ENCODE measurements at places on chromosomes 4 and X.
A peak's percentile ranks its signal among the peaks of the same experiment; 100 is the strongest.

DNA sequence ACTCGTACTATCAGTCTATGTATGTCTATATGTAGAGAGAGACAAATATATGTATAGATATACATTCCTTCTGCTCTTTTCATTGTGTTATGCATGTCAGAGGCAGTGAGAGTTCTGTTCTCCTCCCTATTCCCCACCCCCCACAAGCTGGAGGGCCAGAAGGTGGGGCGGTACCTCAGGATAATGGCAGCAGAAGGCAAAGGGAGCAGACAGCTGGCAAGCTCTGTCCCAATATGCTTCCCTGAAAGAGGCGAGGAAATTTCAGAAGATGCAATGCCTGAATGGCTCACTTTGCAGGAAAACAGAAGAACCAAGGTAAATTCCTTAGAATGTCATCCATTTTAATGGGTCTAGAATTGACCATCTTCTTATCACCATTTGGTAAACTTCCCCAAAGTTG, 114.4 kb downstream of the NAA11 start:
- DNase-seq, result no peak

GRCh38 chr4:83219344-83220331, 65.0 kb downstream of the COQ2 start:
- DNase-seq, result peak; percentile 53

GRCh38 chrX:68090266-68090665, 343.0 kb downstream of the OPHN1 start:
- no peak for DNase-seq

DNA sequence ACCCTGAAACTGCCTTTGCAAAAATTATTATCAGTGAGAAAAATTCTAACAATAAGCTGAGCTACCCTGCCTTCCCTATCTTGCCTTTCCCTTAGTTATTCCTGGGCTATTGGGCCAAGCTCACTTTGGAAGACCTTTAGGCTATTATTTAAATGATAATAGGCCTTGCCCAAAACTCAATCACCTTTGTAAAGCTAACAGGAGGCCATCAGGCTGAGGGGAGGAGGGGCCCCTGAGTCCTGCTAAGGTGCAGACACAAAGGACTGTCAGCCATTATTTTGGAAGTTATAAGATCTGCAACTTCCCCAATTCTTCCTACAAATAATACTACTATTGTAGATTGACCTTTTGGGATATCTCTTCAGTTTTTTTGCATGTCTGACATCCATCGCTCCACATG, 278.8 kb upstream of the DIAPH2 start:
- DNase-seq, result no peak

DNA sequence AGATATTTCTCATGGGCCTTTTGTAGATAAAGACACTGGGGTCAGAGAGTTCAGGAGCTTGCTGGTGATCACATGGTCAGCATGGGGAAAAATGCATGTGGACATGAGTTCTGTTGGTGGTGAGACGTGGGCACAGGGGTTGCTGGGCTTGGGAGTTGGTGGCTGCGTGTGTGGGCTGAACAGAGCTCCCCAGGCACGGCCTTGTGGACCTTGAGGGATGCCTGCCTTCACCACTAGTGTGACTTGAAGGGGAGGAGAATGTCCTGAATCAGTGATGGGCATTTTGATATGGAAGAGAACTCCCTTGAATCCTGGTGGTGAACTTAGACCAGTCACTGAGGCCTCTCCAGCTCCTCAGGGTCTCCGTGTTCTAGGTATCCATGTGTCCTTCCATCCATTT, 8.9 kb downstream of the CD99 start:
- DNase-seq, result no peak

DNA sequence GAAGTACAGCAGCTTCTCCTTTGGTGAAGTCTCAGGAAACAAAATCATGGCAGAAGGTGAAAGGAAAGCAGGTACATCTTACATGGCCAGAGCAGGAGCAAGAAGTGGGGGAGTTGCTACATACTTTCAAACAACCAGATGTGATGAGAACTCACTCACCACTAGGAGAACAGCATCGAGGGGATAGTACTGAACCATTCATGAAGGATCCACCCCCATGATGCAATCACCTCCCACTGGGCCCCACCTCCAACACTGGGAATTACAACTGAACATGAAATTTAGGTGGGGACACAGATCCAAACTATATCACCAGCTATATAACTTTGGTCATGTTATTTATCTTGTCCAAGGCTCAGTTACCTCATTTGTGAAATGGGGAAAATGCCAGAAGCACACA, 159.4 kb downstream of the OPHN1 start:
- DNase-seq, result no peak

DNA sequence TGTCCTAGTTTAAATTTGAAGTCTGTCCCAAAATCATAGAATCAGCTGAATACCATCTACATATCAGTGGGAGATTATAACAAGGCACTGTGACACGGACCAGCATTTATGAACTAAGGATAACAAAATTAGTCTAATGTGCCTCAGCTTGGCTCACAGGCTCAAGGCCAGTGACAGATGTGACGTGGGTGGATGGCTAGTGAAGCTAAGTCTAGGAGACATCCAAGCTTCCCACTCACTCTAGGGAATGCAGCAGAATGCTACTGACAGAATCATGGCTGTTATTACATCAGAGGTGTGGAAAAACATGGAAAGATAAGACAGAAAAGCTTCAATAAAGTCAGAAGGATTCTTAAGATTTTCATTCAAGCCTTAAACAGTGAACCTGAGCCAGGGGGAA, 329.9 kb downstream of the NAF1 start:
- DNase-seq, result no peak

- no peak for DNase-seq
Observed at GRCh38 chr4:30454504-30454903, 265.7 kb upstream of the PCDH7 start.

DNA sequence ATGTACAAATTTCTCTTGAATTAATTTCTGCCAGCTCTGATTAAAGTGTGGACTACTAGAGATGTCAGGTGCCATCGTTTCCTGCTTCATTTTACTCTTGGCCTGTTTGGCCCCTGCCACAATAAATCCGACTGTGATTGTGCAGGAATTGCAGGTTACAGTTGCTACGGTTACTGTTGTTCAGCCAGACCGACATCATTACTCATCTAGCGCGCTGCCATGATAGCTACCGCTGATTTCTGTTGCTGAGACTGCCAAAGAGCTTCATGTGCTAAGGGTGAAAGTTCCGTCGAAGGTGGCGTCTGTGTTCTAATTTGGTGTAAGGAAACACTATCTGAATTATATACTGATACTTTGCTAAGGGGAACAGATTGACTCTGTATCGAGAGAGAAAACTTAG, 22.1 kb downstream of the SLIT2 start:
- DNase-seq, result no peak

DNA sequence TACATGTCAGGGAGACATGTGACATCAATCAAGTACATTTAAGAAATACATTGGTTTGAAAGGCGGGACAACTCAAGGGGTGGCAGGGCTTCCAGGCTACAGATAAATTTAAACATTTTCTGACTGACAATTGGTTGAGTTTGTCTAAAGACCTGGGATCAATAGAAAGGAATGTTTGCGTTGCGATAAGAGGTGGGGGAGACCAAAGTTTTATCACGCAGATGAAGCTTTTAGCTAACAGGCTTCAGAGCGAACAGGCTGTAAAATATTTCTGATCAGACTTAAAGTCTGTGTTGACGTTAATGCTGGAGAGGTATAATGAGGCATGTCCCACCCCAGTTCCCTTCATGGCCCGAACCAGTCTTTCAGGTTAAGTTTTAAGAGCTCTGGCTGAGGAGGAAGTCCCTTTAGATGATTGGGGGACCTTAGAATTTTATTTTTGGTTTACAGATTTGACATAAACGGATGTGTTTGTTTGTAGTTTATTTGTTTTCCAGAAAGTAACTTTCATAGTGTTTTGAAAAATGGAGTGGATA, 346.7 kb upstream of the RASGEF1B start:
- DNase-seq, result no peak

DNA sequence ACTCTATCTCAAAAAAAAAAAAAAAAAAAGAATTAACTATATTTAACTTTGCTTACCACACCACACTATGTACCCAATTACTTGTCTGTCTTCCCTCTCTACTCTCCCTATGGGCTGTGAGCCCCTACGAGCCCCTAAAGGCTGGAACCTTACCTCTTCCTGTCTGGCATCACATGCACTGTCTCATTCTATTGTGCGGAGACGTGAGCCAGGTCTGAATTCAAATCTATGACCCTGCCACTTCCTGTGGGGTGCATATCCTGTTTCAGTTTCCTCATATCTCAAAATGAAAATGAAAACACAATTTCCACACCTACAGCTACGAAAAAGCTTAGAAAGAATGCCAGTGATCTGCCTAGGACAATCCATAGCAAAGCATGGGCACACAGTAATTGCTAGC, 42.9 kb upstream of the HS3ST1 start:
- peak; percentile 78 for DNase-seq

DNA sequence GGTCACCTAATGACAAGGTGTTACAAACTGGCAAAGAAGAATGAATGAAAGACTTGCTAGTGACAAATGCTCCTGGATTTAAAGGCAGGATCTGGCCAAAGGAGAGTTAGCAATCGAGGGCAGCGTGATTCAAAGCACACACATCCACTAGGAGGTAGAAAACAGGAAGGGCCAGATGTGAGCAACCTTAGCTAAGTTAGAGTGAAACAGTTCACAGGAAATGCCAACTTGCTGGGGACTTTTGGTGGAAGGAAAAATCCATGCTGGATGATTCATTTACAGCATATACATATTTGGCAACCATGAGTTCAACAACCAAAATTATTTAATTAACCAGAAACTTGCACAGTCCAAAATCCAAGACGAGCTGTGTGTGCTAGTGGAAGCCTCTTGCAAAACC, 276.9 kb downstream of the PTTG2 start:
- no peak for DNase-seq

- no peak for DNase-seq
Observed at GRCh38 chr4:21248331-21248730, 548.1 kb downstream of the PACRGL start.

DNA sequence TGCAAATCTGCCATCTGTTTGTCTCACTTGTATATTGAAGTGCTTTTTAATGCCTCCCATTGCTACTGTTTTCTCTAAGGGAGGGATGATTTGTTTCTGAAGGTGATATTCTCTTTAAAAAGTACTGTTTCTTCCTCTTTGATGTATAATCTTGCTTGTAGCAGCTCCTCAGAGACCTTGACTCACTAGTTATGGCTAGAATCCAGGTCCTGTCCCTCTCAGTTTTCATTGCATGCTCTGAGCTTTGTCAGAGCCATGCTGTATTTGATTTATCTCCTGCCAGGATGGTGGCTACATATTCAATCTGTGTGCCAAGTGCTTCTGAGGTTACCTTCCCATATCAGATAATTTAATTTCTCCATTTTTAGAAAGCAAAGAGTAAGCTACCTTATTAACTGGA, 56.0 kb downstream of the GLUD2 start:
- no peak for DNase-seq

DNA sequence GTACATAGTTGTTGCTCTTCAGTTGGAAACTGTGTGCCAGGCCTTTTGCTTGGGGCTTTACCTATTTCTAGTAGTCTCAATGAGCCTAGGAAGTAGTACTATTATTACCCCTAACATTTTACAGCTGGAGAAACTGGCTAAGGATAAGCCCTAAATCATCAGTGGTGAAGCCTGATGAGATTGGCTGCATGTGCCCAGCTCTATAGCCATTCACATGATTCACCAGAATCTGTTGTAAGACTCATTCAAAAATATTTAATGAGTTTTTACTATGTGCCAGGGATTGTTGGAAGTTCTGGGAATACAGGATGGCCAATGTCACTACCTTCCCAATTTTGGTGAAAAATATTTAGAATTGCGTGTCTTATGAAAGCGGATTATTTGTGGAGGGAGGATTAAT, 2.8 kb downstream of the KIT start:
- no peak for DNase-seq

- DNase-seq, result no peak
Observed at GRCh38 chrX:109393859-109394258, 88.0 kb downstream of the GUCY2F start.

- no peak for DNase-seq
Observed at GRCh38 chrX:2549876-2550275, 49.1 kb upstream of the DHRSX start.

- DNase-seq, result no peak
Observed at GRCh38 chrX:128634754-128635153, 582.6 kb upstream of the ACTRT1 start.

DNA sequence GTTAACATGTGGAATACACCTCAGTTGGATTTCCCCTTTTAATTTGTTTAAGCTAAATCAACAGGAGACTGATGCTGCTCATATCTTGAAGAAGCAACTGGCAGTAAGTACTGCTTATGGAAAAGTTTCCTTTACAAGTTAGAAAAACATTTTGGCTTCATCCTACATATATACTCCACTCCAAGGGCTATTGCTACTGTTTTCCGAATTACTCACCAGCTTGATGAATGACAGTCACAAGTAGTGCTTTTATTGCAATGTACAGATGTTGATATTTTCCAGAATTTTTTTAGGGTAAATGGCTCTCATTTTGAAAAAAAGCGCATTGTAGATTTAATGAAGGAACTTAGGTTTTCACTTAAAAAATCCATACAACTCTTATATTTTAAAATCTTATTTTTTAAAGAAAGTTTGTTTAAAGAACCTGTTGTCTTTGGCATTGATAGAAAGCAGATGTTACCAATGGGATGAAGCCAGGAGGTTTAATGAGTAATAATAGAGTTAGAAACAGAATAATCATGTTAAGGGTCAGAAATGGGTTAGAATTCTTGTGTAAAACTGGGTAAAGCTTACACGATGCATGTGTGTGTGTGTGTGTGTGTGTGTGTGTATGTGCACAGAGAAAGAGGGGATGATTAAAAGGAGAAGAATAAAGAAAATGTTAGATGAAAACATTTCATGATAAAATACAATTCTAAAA, 272.9 kb downstream of the CFAP299 start:
- no peak for DNase-seq

GRCh38 chr4:97349468-97350186, 793.6 kb downstream of the STPG2 start:
- DNase-seq, result no peak

GRCh38 chr4:40349561-40350198, 14.5 kb downstream of the CHRNA9 start:
- DNase-seq, result no peak

- DNase-seq, result no peak
Observed at GRCh38 chrX:101385795-101386541, at the start of gene BTK. Gene BTK (minus strand): TSS chrX:101386191. CDS start chrX:101375284, 10,907 bp downstream.

- DNase-seq, result no peak
Observed at GRCh38 chrX:136692271-136692670, 44.3 kb downstream of the CD40LG start.

- no peak for DNase-seq
Observed at GRCh38 chrX:72685810-72686456, 28.2 kb downstream of the PHKA1 start.

DNA sequence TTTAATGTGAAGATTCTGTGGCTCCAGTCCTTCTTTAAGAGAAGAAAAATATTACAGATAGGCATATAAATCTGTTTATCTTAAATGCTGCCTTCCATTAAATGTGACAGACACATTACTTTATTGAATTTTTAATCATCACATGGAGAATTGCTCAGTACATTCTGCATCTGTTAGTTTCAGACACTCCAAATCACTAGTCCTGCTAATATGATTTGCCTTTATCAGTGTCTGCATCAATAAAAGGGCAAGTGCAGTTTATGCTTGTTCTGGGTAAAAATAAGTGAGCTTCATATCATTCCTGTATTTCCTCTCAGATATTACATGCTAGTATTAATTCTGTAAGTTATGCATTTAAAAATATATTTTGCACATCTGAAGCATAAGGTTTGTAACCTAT, 666.4 kb downstream of the TECRL start:
- no peak for DNase-seq

All from central memory CD4-positive, alpha-beta T cell (primary cell).